ENCODE measurements at places on chromosomes 3 and 15. TPM values are rescaled to one million over a fixed set of nuclear protein-coding genes. Genes with fewer than 3 reads are reported as not detected.
A peak's percentile ranks its signal among the peaks of the same experiment; 100 is the strongest.

DNA sequence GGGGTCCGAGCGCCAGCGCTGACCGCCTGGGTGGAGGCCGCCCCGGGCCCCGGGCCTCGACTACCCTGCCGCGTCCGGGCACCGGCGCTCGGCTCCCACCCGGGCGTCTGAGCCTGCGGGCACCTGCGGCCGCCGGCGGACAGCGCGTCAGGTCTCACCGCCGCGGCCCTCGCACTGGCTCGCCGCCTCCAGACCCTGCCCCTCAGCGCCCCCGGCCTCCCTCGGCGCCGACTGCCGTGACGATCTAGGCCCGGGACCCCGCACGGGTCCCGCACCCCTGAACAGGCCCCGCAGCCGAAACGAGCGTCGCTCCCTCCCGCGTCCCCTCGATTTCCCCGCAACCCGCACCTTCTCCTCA, 297 bp downstream of the PRC1 start:
- no peak for DNase-seq

Gene TRH
- 111 TPM for total RNA-seq

- peak; percentile 27 for DNase-seq
Measured at GRCh38 chr3:44058022-44058867, 183.4 kb upstream of the TOPAZ1 start.

Gene CLEC3B
- not detected for total RNA-seq

DNA sequence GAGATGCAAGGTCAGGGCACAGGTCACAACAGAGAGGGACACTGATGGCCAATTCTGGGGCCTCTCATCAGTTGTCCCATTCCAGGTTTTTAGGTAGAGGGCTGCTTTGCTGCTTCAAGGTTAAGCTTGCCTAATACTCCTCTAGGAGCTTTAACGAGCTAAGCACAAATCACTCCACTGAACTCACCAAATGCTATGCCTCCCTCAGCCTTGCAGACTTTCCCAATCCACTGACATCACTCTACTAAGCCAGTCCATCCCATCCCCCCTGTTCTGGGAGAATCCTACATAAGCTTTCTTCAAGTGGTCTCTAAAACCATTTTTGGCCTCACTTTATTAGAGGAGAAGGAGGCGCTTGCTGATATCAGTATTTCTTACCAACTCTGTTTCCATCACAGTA, 24.8 kb upstream of the PDCD6IP start:
- no peak for DNase-seq

DNA sequence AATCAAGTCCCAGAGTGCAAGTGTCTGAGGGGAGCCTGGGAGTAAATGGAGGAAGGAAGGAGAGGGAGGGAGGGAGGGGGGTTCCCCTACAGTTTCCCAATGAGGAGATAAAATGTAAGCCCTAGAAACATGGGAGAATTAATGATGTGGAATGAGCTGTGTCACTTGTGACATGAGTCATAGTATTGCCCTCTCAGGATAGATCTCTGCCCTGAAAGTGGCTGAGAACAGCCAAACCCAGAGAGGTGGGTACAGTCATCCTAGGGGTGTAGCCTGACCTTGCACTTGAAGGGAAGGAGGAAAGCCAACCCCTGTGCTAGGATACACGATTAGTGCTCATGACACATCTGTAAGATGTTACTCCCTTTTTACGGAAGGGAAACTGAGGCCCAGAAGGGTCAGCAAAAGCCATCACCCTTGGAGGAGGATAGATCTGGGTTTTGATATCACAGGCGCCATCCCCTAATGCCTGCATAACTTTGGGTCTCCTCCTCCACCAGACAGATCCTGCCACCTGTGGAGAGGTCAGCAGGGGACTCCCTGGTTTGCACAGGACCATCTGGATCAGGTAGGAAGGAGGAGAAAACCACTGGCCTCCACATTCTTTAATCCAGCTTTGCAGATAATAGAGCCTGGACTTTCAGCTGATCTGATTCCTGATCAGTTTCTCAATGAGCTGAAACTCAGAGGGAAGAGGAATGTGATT, 23.1 kb upstream of the USP3 start:
- DNase-seq = no peak

DNA sequence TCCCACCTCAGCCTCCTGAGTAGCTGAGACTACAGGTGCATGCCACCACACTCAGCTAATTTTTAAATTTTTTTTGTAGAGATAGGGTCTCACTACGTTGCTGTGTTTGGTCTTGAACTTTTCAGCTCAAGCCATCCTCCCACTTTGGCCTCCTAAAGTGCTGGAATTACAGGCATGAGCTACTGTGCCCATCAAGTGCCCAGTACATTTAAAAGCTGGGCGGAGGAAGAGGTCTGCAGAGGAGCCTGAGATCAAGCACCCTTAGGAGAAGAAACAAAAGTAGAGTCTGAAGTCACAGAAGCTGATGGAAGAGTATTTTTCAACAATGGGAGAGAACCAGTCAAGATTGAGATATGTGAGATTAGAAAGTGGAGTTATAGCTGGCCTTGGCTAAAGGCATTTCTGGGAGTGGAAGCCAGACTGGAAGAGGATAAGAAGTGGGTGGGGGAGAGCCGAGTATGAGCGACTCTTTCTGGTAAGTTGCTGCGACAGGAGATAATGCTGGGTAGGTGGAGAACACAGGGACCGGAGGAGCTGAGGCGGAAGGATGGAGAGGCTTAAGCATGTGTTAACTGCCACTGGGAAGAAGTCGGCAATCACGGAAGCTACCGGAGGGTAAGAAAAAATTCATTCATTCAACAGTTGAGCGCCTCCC, 782 bp upstream of the IREB2 start:
- DNase-seq = no peak

- DNase-seq = no peak
Measured at GRCh38 chr15:71430782-71431181, 315.5 kb downstream of the THSD4 start.

GRCh38 chr3:112813723-112814171, 32.9 kb downstream of the CD200R1L start:
- DNase-seq = peak; percentile 75

DNA sequence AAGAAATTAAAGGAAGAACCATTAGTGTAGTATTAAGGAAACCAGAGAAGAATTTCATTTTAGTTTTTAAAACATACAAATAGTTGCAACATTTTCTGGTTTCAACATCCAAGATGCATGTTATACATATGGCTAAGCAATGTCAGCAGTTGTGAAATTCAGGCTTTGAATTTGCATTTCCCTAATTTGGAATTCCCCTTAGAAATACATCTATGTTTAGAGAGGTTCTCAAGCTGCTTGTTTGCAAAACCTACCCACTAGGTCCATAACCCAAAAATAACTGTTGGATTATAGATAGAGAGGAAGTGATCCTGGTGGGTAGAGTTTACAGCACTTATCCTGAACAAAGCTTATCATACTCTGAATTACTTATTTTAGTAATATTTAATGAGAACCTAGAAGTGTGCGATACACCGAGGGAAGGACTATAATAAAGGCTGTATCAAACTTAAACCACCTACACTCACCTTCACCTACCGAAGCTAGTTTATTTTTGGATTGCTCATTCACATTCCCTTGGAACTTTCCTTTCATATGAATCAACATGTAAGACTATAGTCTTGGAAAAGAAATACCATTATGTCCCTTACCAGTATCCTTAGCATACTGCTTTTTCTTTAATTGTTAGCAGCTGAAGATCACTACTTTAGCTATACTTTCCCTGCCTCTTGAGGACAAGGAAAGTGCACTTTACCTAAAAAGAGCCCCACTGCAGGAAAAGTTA, 60.6 kb downstream of the CHAC1 start:
- DNase-seq = peak; percentile 76

DNA sequence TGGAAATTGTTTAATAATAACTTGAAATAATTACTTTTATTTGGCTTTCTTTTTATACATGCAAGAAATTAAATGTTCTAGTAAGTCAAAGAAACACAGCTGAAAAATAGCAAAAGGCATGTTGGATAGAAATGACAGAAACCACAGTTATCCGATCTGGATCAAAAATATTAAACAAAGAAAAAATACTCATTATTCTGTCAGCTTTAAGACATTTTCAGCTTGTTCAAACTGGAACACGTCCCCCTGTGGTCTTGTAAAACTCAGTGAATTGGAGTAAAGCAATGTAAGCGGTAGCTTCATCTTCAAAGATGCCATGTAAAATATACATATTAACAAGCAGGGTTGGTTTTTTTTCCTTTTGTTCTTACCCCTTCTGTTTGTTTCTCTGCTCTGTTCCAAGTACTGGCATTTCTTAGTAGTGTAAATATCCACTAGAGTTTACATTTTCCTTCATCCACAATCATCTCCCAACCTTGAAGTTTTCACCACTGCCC, 223.4 kb downstream of the IGSF11 start:
- no peak for DNase-seq

Gene BDH1
- total RNA-seq = 13.4 TPM

- DNase-seq = no peak
Measured at GRCh38 chr3:16252988-16253387, 11.8 kb downstream of the DPH3 start.

- DNase-seq = no peak
Measured at GRCh38 chr3:143677430-143677829, 170.8 kb downstream of the SLC9A9 start.

Gene MAGEF1
- total RNA-seq = 255 TPM

DNA sequence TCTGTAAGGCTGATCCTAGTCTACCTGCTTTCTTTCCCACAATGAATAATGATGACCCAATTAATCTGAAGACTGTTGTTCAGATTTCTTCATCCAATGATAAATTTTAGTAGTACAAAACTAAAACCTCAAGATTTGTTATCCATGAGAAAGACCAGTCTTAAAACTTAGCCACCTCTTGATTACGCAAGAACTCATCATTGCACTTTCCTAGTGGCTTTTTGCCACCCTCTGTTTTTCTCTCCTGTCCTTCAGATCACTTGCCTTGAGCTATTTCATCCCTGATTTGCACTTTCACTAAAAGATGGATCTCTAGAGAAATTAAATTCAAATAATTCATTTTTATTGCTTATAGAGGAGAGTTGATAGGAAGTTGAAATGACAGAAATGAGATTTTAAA, 142.7 kb upstream of the RBMS3 start:
- no peak for DNase-seq

- DNase-seq = no peak
Measured at GRCh38 chr3:181699171-181699903, 12.4 kb upstream of the SOX2 start.

DNA sequence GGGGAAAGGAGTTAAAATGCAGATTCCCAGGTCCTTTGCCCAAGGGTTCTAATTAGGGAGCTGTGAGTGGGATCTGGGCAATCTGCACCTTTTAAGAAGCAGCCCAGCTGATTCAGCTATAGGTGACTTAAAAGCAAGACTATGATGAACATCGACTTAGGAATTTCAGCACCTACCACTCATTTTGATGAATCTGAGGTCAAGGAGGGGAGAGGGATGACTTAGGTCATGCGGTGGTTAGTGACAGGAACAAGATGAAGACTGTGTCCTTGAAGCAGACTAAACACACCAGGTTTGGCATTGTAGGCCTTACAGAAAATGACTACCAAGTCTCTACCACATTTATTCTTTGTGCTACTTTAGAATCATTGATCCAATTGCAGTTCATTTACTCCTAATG, 196.3 kb downstream of the DTWD1 start:
- DNase-seq = no peak

Gene CPEB1
- 1.9 TPM for total RNA-seq

DNA sequence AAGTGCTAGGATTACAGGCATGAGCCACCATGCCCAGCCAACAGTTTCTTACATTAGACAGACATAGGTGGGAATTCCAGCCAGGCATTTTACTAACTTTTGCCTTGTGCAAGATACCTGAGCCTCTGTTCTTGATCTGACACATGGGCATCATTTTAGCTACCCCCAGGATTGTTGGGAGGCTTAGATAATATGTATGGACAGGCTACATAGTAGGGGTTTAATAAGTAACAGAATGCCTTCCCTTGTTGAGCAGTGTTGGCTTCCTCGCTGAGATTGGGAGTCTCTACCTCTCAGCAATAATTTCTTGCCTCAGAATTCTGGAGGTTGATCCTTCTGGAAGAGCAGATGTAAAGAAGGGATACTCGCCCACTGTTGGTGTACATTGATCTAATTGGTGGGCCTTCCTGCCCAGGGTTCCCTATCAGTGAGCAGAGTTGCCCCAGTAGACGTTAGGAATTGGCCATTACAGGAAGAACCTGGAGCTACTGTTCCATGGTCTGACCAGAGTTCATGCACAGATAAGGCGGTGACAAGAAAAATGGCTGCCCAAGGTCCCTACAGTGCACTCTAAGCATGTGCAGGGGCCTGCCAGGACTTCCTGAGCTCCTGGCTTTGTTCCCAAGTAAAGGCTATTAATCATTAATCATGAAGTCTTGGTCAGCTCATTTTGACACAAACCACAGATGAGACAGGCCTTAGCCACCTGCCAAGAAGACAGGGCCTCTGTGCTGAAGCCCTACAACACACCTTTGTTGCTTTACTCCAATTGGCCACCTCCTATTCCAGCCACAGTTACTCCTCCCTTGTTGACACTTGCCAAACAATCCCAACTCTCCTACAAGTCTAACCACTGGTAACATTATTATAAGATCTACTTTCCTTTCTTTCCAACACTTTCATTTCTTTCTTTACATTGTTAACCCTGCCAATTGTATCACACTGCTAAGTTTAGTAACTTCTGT, 5.0 kb upstream of the IL17RE start:
- peak; percentile 30 for DNase-seq

DNA sequence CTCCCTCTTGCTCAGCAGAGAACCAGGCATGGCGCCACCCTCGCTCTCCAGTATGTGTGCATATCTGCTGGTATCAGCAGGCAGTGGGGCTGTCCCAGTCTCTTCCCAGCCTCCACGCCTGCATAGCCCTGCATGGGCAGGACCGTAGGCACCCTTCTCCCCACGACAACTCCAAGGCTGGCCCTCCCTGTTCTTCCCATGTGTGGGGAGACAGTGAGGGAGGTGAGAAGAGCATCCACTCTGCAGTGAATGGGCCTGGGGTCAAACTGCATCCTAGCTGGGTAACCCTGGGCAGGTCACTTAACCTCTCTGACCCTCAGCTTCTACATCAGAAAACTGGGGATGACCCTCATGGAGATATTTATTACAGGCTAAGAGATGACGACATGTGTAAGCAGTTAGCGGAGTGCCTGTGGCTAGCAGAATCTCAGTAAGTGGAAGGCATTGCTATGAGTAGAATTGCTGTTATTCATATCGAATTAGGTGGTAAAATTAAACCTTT, 13.3 kb upstream of the SSUH2 start:
- DNase-seq = no peak

DNA sequence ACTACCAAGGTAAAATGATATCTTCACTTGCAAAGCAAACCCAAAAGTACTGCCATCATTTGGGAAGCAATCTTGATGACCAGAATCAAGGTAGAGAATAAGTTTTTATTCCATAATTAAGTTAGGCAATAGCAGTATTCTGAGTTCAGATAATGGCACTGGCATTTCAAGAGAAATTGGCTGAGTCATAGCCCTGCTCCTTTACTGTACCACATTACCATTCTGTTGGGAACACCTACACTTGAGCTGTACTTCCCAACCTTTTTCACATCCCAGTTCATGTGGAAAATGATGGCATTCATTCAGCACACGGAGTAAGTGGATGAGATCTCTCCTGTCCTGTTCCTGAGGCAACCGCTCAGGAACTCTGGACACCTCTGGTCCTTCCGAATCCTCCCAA, 311.6 kb upstream of the TPRG1 start:
- peak; percentile 32 for DNase-seq

Gene PLIN1
- 0.32 TPM for total RNA-seq

Measured in cardiac muscle cell (in vitro differentiated cells and primary cell).